ENCODE measurements at places on chromosomes 13 and 19. TPM values are rescaled to one million over a fixed set of nuclear protein-coding genes. Genes with fewer than 3 reads are reported as not detected.

Gene MATK
- polyA plus RNA-seq, result 0.25 TPM

Gene ERCC1
- 64.3 TPM for polyA plus RNA-seq

Gene NEK3
- polyA plus RNA-seq, result 14.8 TPM

Gene SPACA4
- polyA plus RNA-seq, result not detected

Gene KPTN
- polyA plus RNA-seq, result 5.4 TPM

Gene KLF2
- 48.3 TPM for polyA plus RNA-seq

Gene ERCC5
- polyA plus RNA-seq, result 40.8 TPM

Gene DUXA
- polyA plus RNA-seq, result not detected

Gene LIPE
- 1.7 TPM for polyA plus RNA-seq

Gene CD209
- 26.1 TPM for polyA plus RNA-seq

Gene SGCG
- not detected for polyA plus RNA-seq

Gene ZNF814
- polyA plus RNA-seq, result 10.3 TPM

Gene TJP3
- polyA plus RNA-seq, result not detected

Gene LRP3
- polyA plus RNA-seq, result 1.2 TPM

Gene RASAL3
- 0.63 TPM for polyA plus RNA-seq

Gene HNRNPA1L2
- polyA plus RNA-seq, result 10.3 TPM

Gene CHAMP1
- 34.4 TPM for polyA plus RNA-seq

Gene CYP2A7
- 0.37 TPM for polyA plus RNA-seq

Measured in ovary (tissue), 10 donors.